ENCODE measurements at places on chromosomes 11 and 22. TPM values are rescaled to one million over a fixed set of nuclear protein-coding genes. Genes with fewer than 3 reads are reported as not detected.

The GALNT18 gene
- total RNA-seq, result 93.8 TPM

GRCh38 chr11:68783216-68783821 lies 32.0 kb upstream of the TESMIN start:
- no peaks in the 10 kb centered on the region for H3K27me3 ChIP-seq
- no peak overlapping the region for H3K4me3 ChIP-seq
- H3K27ac ChIP-seq, result no peak overlapping the region
- no peaks in the 10 kb centered on the region for H3K4me1 ChIP-seq
- H3K36me3 ChIP-seq, result peaks cover 59% of the 10 kb centered on the region

The HEPN1 gene
- not detected for total RNA-seq

GRCh38 chr11:95262994-95263765 lies 32.2 kb upstream of the SESN3 start:
- no peak overlapping the region for H3K4me3 ChIP-seq
- no peak overlapping the region for H3K27ac ChIP-seq
- H3K4me1 ChIP-seq, result peaks cover 23% of the 10 kb centered on the region
- DNase-seq, result no peak

The ZFPL1 gene
- 74.4 TPM for total RNA-seq

- no peak overlapping the region for H3K27ac ChIP-seq
- H3K4me1 ChIP-seq, result peaks cover 16% of the 10 kb centered on the region
- DNase-seq, result no peak
- H3K4me3 ChIP-seq, result no peak overlapping the region
- H3K27me3 ChIP-seq, result no peaks in the 10 kb centered on the region
These were observed 384.8 kb downstream of the MN1 start for GRCh38 chr22:27416511-27417420.

- peak overlapping the region; percentile 94 for H3K27ac ChIP-seq
- H3K4me1 ChIP-seq, result peaks cover 12% of the 10 kb centered on the region
- H3K27me3 ChIP-seq, result no peaks in the 10 kb centered on the region
These were observed 650 bp downstream of the CST6 start for GRCh38 chr11:66012371-66012945.

DNA sequence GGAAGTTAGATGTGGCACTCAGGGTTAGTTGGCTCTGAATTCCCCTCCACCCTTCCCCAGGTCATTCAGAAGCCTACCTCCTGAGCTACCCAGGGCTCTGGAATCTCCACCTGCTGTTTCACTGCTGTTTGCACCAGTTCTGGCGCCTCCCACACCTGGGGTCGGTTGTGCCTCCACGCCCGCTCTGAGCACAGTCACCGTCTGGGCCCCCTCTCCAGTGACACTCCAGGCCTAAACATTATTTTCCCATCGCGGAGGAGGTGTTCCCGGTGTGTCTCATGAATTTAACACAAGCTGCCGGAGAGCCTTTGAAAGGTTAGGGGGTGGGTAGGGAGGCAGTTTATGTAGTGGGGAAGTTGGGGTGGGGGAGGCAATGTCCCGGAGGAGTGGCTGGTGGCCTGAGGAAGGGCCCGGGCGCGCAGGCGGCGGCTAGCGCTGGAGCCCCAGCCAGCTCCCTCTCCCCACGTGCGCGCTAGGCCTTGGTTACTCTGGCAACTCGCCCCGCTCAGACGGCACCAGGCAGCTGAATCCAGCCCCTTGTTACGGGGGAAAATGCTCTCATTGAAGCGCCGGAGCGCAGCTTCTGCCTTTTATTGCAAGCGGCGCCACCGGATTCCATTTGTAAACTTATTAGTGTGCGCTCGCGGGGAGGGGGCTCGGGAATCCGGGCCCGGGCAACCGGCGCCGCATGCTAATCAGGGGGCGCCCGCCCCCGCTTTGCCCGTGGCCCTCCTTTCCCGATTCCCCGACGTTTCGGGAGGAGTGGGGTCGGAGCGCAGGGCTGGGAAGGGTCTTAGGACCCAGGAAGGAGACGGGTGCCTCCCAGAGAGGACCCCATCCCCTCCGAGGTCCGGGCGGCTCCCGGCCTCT lies 52.4 kb downstream of the GRIK4 start:
- peak overlapping the region; percentile 64 for H3K27ac ChIP-seq
- no peaks in the 10 kb centered on the region for H3K27me3 ChIP-seq
- H3K36me3 ChIP-seq, result no peaks in the 10 kb centered on the region

DNA sequence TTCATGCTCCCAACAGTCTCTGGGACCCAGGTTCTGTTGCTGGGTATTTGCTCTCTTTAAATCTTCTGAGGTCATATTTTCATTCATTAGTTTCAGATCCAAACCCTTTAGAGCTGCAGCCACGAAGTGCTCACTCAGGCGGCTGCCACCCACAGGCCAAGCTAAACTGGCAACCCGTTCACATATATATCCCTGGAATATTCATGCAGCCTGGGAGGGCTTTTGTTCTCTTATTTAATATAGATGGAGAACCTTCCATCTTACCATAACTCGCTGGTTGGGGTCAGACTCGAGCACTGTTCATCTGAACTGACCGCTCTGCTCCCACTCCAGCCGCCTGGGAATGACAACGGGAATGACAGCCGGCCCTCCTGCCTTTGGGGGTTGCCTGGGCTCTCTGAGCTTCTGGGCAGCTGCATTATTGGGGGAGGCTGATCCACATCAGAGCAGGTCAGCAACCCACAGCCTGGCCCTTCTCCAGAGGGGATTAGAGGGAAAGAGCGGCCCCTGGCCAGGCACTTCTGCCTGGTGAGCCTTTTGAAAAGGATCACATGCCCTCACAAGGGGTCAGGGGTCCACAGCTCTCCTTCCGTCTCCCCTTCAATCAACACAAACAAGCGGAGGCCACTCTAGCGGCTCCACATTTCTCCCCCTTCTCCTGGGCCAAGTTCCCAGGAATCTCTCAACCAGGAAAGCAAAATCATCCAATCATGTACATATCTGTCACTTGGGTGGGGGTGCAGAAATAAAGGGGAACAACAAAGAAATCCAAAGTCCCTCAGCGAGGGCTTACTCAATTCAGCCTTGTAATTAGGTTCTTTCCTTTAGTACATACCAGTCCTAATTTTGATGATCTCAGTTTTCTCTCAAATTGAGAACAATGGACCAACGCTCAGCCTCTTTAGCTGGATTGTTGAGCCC lies 11.8 kb downstream of the TMEM184B start:
- H3K4me1 ChIP-seq, result peaks cover 75% of the 10 kb centered on the region
- no peaks in the 10 kb centered on the region for H3K27me3 ChIP-seq
- H3K27ac ChIP-seq, result peak overlapping the region; percentile 53
- no peaks in the 10 kb centered on the region for H3K36me3 ChIP-seq
- DNase-seq, result peak; percentile 70
- H3K4me3 ChIP-seq, result no peak overlapping the region

GRCh38 chr11:17645190-17645970 lies 74.0 kb upstream of the MYOD1 start:
- no peak overlapping the region for H3K4me3 ChIP-seq
- no peaks in the 10 kb centered on the region for H3K4me1 ChIP-seq
- H3K27me3 ChIP-seq, result no peaks in the 10 kb centered on the region
- H3K36me3 ChIP-seq, result no peaks in the 10 kb centered on the region
- DNase-seq, result no peak

The GTSE1 gene
- total RNA-seq, result not detected

GRCh38 chr11:29734287-29734686 lies 282.5 kb downstream of the KCNA4 start:
- H3K4me3 ChIP-seq, result no peak overlapping the region
- no peaks in the 10 kb centered on the region for H3K27me3 ChIP-seq
- H3K36me3 ChIP-seq, result no peaks in the 10 kb centered on the region
- H3K27ac ChIP-seq, result no peak overlapping the region

GRCh38 chr22:24335496-24335895 lies 64.9 kb downstream of the SPECC1L start:
- H3K4me1 ChIP-seq, result peaks cover 16% of the 10 kb centered on the region
- H3K27me3 ChIP-seq, result no peaks in the 10 kb centered on the region
- peaks cover 23% of the 10 kb centered on the region for H3K36me3 ChIP-seq
- H3K4me3 ChIP-seq, result no peak overlapping the region

The SH3BP1 gene
- total RNA-seq, result 0.81 TPM

The DLG2 gene
- 36.0 TPM for total RNA-seq

- no peaks in the 10 kb centered on the region for H3K27me3 ChIP-seq
- H3K27ac ChIP-seq, result no peak overlapping the region
- no peak overlapping the region for H3K4me3 ChIP-seq
- peaks cover 16% of the 10 kb centered on the region for H3K4me1 ChIP-seq
- DNase-seq, result peak; percentile 51
These were observed 66.2 kb upstream of the ZC3H12C start for GRCh38 chr11:110026858-110027626.

DNA sequence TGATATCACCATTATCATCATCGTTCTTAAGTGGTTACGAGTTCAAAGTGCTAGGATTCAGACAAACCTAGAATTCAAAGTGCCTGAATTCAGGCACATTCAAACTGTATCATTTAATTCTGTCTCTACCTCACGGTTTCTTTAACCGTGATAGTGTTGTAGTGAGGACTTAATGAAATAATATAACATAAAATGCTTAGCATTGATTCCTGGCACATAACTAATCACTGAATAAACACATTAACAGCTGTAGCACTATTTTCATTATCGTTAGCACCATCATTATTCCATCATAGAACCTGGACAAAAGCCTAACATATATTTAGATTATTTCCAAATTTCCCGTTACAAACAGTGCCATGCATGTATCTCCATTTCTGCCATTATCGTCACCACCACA lies 102.0 kb downstream of the WNT11 start:
- no peaks in the 10 kb centered on the region for H3K4me1 ChIP-seq
- no peaks in the 10 kb centered on the region for H3K27me3 ChIP-seq
- no peaks in the 10 kb centered on the region for H3K36me3 ChIP-seq

GRCh38 chr11:124867700-124868099 lies 2.5 kb downstream of the ROBO3 start:
- peak; percentile 44 for DNase-seq
- no peaks in the 10 kb centered on the region for H3K36me3 ChIP-seq
- no peak overlapping the region for H3K4me3 ChIP-seq
- H3K4me1 ChIP-seq, result peaks cover 20% of the 10 kb centered on the region
- H3K27me3 ChIP-seq, result peaks cover 29% of the 10 kb centered on the region
- H3K27ac ChIP-seq, result no peak overlapping the region

- H3K4me1 ChIP-seq, result no peaks in the 10 kb centered on the region
- H3K36me3 ChIP-seq, result no peaks in the 10 kb centered on the region
- H3K4me3 ChIP-seq, result no peak overlapping the region
- no peaks in the 10 kb centered on the region for H3K27me3 ChIP-seq
- no peak for DNase-seq
These were observed 10.4 kb downstream of the OAF start for GRCh38 chr11:120221115-120221752.

The MADD gene
- 37.1 TPM for total RNA-seq

DNA sequence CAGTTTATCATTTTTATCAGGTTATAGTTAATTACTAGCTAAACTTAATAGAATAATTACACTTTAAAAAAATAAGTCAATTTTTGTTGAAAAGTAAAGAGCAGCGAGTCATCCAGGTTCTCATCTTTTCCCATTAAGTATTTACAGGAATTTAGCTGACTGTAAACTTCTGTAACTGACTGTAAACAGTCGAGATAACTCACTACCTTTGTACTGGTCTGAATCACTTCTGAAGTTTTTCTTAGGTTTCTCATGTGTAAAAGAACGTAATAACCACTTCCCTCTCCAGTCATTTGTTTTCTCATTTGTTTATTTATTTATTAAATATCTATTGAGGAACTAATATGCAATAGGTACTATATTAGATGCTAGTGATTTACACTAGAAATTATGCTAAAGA lies 270.8 kb downstream of the DYNC2H1 start:
- H3K27me3 ChIP-seq, result no peaks in the 10 kb centered on the region
- H3K4me3 ChIP-seq, result no peak overlapping the region
- no peak for DNase-seq
- no peaks in the 10 kb centered on the region for H3K4me1 ChIP-seq
- no peaks in the 10 kb centered on the region for H3K36me3 ChIP-seq

GRCh38 chr11:118260353-118260752 lies 3.7 kb downstream of the MPZL2 start:
- no peak overlapping the region for H3K4me3 ChIP-seq
- no peak overlapping the region for H3K27ac ChIP-seq
- H3K27me3 ChIP-seq, result no peaks in the 10 kb centered on the region
- peaks cover 19% of the 10 kb centered on the region for H3K4me1 ChIP-seq
- no peak for DNase-seq
- H3K36me3 ChIP-seq, result peaks cover 4% of the 10 kb centered on the region

GRCh38 chr22:39656495-39657490 lies 86.2 kb downstream of the CACNA1I start:
- DNase-seq, result no peak
- no peaks in the 10 kb centered on the region for H3K4me1 ChIP-seq
- H3K27me3 ChIP-seq, result no peaks in the 10 kb centered on the region
- H3K36me3 ChIP-seq, result no peaks in the 10 kb centered on the region

GRCh38 chr11:104925850-104926249 lies 27.6 kb upstream of the CASP12 start:
- H3K27ac ChIP-seq, result no peak overlapping the region
- no peaks in the 10 kb centered on the region for H3K4me1 ChIP-seq

The PGA5 gene
- total RNA-seq, result 1.4 TPM

GRCh38 chr11:105852403-105852802 lies 169.6 kb downstream of the MSANTD4 start:
- no peaks in the 10 kb centered on the region for H3K4me1 ChIP-seq
- no peak for DNase-seq
- no peaks in the 10 kb centered on the region for H3K36me3 ChIP-seq
- H3K4me3 ChIP-seq, result no peak overlapping the region
- H3K27ac ChIP-seq, result no peak overlapping the region
- no peaks in the 10 kb centered on the region for H3K27me3 ChIP-seq

The XKR3 gene
- not detected for total RNA-seq

GRCh38 chr11:20840341-20840740 lies 171.0 kb downstream of the NELL1 start:
- DNase-seq, result no peak
- H3K36me3 ChIP-seq, result no peaks in the 10 kb centered on the region

- peak; percentile 9 for DNase-seq
- no peaks in the 10 kb centered on the region for H3K27me3 ChIP-seq
- no peak overlapping the region for H3K4me3 ChIP-seq
- peak overlapping the region; percentile 41 for H3K27ac ChIP-seq
- H3K4me1 ChIP-seq, result no peaks in the 10 kb centered on the region
These were observed 76.6 kb upstream of the UCP3 start for GRCh38 chr11:74085542-74085892.

The SAA4 gene
- not detected for total RNA-seq

DNA sequence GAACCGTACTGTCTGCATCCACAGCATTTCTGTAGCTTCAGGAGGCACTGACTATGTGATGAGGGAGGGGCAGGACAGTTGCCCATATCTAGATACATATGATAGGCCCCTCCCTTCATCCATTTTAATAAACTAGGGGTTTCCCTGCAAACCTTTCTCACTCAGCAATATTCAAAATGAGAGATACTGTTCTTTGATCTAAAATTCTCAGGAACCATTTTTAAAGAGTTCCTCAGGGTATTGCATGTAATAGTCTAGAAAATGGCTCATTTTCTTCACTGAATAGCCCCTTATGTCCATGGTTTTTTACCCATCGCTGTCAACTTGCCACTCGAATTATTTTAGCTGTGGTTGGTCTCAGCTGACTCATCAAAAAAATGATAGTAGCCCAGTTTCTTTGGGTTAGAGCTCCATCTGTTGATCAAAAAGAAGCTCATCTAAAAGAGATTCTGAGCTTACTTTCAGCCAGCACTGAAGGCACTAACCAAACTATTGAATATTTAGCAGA lies 37.0 kb upstream of the DNAJB7 start:
- no peaks in the 10 kb centered on the region for H3K27me3 ChIP-seq
- DNase-seq, result no peak

The NAP1L4 gene
- total RNA-seq, result 112 TPM
